ENCODE measurements at places on chromosomes 6 and 20. TPM values are rescaled to one million over a fixed set of nuclear protein-coding genes. Genes with fewer than 3 reads are reported as not detected.

Gene IFT52
- total RNA-seq = 54.7 TPM

Gene SAPCD1
- not detected for total RNA-seq

Gene IMPG1
- total RNA-seq = not detected

DNA sequence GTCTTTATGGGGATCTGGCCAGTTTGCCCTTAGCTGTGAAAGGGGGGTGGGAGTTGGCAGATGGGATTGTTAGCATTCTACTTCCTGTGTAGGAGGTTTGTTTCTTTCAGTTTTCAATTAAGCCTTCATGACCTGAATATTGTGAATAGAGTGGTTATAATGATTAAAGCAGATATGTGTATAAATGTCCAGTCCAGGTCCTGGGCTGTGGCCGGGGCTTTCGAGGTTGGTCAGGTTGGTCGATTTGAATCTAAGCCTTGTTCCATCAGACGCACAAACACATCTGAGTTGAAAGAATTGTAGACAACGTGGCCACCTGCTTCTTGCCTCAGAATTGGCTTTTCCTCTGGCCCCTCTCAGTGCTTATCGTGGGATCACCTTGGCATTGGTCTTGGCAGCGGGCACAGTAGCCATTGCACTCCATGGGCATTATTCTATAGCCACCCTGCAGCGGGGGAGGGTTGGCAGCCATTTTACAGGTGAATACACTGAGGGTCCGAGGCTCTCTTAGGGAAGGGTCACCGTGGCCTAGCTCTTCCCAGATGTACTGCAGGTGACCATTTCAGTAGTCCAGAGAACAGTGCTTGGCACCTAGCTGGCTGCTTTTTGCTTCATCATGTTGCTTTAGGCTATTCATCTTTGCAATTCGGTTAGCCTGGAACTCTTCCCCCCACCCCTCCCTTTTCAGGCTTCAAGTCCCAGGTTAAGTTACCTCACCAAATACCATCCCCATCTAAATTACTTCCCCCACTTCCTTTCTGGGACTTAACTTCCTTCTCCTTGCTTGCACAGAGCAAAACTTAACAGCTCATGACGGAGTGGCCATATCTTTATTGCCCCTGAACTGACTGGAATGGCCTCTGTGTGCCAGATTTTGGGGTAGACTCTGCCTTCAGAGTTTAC, 1.1 kb downstream of the RNF114 start:
- no peak for DNase-seq

- DNase-seq = no peak
Observed at GRCh38 chr6:69343851-69344250, 453.0 kb downstream of the LMBRD1 start.

GRCh38 chr6:3340894-3341293, 82.1 kb downstream of the PSMG4 start:
- no peak for DNase-seq

- no peak for DNase-seq
Observed at GRCh38 chr6:118580585-118581419, 32.7 kb downstream of the PLN start.

GRCh38 chr20:58740356-58741308, 48.0 kb downstream of the NPEPL1 start:
- DNase-seq = no peak

DNA sequence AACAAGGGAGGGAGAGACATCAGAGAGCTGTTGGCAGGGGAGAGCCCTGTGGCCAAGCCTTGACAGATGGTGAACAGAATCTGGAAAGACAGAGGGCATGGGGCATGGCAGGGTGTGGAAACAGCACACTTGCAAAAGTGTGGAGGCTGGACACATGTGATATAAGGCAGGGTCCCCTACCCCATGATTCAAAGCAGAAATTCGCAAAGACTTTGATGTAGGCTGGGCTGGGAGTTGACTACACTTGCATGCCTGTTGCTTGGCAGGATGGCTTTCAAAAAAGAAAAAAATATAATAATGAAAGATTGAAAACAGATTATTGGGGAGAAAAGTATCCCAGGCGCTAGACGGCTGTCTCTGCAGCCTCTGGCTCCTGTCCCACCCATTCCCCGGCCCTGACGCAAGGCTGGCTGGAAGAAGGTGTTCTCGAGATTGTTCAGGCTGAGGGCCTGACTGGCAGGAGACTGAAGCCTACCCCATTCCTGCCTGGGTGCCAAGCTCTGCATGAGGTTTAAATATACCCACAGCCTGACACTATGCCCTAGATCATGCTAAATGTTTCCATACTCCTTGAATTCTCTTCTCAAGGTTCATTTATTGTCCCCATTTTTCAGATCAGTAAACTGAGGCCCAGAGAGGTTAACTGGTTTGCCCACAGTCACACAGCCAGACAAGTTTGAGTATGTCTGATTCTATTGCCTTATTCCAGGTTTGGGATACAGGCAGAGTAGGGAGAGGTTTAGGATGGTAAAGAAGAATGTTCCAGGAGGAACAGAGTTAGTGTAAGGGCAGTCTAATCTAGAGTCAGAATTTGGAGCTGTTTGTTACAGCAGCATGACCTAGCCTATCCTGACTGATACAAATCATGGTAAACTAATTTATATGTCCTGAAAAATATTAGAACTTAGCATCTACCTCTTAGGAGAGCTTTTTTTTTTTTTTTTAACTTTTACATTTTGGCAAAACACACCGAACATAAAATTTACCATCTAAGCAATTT, 23.4 kb upstream of the CCN5 start:
- DNase-seq = no peak

GRCh38 chr6:139472351-139473015, 98.0 kb upstream of the CITED2 start:
- DNase-seq = no peak

GRCh38 chr6:139713424-139713823, 339.0 kb upstream of the CITED2 start:
- no peak for DNase-seq
